ENCODE measurements at places on chromosomes 13 and 19.
A peak's percentile ranks its signal among the peaks of the same experiment; 100 is the strongest.

GRCh38 chr13:111326621-111326965, 6.2 kb downstream of the TEX29 start:
- DNase-seq: no peak

DNA sequence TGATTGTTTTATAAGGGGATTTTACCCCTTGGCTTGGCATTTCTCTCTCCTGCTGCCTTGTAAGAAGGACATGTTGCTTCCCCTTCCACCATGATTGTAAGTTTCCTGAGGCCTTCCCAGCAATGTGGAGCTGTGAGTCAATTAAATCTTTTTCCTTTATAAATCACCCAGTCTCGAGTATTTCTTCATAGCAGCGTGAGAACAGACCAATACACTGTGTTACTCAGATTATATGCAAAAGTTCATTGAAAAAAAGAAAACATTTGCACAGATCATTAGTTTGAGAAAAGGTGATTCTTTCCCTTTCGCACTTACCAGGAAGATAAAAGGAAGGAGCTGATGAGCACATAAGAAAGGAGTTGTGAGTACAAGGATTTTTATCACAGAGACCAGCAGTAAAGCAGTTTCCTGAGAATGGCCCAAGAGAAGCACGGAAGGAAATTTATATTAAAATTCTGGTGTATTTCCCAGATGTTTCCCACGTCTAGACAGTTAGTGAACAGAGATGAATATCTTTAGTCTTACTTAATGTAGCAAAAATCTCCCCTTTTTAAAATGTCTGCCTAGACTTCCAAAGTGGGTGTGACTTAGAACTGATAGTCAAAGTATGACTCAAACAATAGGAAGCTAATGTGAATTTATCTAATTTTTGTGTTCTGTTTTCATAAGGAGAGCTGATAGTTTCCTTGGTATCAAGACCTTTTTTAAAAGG, 431.8 kb upstream of the SGCG start:
- no peak for DNase-seq

- DNase-seq: no peak
Observed at GRCh38 chr19:56601375-56601774, 6.3 kb downstream of the ZNF71 start.

DNA sequence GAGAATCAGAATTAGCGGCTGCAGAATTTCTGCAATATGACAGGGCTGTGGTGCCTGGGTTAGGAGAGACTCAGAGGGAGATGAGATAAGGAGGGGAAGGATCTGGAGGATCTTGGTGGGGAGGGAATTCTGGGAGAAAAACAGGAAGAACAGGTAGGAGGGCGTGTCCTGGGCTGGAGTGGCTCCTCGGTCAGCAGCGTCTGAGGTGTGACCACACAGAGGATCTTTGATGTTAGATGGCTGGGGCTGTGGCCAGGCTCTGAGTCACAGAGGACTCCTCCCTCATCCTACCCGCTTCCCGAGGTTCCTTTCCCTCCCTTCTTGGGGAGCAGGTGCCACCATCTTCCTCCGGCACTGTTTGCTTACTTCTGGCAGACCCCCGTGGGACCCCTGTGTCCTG, 6.4 kb upstream of the KLK6 start:
- DNase-seq: no peak

DNA sequence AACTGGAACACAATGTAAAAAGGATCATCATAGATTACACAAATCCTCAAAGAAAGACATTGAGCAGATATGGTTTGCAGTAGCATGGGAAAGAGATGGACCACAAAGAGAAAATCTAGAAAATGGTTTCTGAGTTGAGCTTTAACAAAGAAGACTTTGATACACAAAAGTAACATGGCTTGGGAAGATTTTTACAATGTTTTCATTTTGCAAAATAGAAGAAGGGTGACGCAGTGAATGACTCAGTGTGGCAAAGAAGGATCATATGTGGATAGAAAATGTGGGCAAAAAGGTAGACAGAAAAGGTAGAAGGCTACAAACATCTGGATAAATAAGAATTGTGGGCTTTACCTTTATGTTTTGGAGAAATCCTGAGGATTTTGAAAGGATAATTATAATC, 1220.5 kb downstream of the PCDH17 start:
- no peak for DNase-seq

DNA sequence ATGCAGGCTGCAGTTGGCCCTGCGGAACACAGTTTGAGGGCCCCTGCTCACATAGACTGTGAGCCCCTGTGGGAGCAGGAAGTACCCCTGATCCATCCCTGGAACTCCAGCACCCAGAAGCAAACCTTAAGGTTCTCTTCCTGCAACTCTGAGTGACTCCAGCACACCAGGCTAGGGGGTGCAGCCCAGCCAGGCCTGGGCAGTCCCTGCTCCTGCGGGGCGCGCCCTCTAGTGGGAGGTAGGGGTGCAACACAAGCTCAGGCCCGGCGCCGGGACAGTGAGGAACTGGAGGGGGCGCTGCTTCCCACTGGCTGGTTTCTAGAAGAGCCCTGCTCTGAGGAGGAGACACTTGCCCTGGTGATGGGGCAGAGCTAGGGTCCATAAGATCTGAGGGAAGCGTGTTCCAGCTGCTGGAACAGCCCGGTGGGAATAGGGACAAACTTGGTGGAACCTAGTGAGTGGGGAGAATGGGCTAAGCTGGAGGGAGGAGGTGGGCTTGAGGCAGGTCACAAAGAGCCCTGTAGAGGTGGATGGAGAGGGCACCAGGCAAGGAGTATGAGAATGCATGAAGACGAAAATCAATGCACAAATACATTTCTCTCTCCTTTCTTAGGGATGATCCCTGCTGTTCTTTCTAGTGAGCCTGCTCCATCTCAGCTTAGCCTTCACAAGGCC, 5.0 kb downstream of the ZSCAN5A start:
- peak; percentile 27 for DNase-seq

DNA sequence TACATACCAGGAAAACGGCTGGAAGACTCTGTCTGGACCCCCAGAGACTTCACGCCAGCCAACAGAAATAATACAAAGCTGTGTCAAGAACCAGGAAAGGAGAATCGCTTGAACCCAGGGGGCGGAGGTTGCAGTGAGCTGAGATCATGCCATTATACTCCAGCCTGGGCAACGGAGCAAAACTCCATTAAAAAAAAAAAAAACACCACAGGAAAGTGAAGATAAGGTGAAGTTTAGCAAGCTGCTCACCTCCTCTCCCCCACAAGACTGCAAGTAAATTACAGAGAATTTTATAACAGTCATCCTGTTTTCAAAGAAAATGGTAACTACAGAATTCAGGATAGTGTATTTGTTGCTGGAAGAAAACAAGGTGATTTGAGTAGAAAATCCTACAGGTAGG, 984 bp upstream of the OR7G1 start:
- DNase-seq: no peak

- DNase-seq: no peak
Observed at GRCh38 chr19:41682437-41682836, 5.6 kb downstream of the CEACAM7 start.

- no peak for DNase-seq
Observed at GRCh38 chr13:84497613-84498012, 615.3 kb upstream of the SLITRK1 start.

DNA sequence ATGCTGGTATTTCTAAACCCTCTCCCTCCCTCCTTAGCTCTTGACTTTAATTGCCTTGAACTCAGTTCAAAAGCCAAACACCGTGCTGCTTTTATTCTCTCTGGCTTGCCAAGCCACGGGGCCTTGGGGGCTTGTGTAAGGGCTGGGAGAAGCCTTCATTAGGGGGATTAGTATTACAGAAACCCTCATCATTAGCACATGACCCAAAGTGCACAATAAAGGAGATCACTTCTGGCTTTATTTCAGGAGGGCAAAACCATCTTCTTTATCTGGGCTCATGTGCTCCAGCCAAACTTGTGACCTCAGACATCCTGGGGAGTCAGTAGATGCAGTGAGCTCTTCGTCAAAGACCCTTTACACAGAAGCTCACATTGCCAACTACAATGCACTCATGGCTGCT, at the start of gene DCT:
Gene DCT, minus strand, starts transcription at position 67 of the 400 bp plus-strand sequence. CDS start 427 bp downstream, outside the sequence.
- DNase-seq: no peak

- no peak for DNase-seq
Observed at GRCh38 chr13:41597348-41598041, 140.1 kb downstream of the RGCC start.

- no peak for DNase-seq
Observed at GRCh38 chr13:43776501-43777079, 10.2 kb downstream of the ENOX1 start.

GRCh38 chr19:56085571-56086275, 35.4 kb downstream of the ZNF787 start:
- DNase-seq: no peak

- DNase-seq: no peak
Observed at GRCh38 chr19:35332817-35333216, 3.8 kb downstream of the CD22 start.

DNA sequence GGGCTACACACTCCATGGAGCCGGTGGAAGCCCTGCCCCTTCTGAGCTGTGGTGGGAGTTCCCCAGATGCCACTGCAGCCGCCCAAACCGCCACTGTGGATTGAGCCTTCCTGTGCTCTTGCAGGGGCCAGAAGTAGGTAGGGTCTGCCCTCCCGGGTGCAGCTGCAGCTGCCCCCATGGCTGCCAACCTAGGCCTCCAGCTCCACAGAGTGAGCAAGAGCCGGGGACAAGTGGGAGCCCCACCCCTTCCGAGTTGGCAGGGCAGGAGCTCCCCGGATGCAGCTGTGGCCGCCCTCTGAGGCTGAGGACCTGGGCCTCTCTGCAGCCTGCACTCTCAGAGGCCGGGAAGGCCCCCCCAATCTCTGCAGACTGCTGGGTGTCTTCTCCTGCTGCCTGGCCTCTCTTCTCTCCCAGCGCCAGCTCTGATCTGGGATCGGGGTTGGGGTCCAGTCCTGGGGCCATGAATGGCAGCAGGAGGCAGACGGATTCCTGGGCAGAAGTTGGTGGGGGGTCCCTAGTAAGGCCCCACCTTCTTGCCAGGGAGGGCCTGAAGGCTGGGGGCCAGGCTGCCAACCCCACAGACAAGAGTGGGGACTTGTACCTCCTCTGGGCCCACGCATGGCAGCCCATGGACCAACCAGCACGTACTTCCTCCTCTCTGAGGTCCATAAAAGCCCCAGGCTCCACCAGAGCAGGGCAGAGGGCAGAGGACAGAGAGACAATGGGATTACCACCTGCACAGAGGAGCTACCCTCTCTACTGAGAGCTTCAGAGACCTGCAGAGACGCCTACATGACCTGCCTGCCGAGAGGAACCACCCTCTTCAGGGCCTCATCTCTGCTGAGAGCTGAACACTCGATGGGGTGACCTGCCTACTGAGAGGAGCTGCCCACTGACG, 28.9 kb downstream of the AP2S1 start:
- DNase-seq: peak; percentile 34

GRCh38 chr13:44188257-44188656, 185.4 kb upstream of the SERP2 start:
- DNase-seq: no peak

DNA sequence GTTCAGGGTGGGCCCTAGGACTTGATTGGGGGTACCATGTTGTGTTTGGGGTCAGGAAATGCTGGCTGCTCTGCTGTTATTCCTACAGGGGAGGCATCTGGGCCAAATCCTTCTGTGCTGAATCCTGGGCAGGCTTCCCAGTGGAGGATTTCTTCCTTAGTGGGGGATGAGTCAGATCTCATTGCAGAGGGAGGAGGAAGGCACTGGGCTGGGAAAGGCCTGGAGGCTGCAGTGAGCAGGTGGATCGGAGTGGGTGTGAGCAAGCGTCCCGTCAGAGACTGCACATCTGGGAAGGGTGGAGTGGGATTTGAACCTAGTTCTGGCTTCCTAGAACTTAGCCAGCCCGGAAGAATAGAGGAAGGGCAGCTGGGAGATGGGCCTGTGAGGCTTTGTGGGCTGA, 11.5 kb downstream of the CCDC124 start:
- DNase-seq: no peak

- no peak for DNase-seq
Observed at GRCh38 chr19:14361824-14362223, 19.4 kb upstream of the ADGRE5 start.

DNA sequence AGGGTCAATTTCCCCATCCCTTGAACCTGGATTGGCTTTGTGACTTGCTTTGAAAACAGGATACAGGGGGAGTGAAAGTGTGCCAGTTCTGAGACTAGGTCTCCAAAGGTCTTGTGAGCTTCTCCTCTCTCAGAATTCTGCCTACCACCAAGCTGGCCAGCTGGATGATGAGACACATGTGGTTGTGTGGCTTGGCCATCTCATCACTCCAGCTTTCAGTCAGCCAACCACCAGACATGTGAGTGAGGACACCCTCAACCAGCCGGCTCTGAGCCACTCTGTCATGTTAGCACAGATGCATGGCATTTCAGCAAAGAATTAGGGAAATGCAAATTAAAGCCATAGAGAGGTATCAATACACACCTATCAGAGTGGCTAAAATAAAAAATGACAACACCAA, 29.5 kb downstream of the ENOX1 start:
- no peak for DNase-seq

DNA sequence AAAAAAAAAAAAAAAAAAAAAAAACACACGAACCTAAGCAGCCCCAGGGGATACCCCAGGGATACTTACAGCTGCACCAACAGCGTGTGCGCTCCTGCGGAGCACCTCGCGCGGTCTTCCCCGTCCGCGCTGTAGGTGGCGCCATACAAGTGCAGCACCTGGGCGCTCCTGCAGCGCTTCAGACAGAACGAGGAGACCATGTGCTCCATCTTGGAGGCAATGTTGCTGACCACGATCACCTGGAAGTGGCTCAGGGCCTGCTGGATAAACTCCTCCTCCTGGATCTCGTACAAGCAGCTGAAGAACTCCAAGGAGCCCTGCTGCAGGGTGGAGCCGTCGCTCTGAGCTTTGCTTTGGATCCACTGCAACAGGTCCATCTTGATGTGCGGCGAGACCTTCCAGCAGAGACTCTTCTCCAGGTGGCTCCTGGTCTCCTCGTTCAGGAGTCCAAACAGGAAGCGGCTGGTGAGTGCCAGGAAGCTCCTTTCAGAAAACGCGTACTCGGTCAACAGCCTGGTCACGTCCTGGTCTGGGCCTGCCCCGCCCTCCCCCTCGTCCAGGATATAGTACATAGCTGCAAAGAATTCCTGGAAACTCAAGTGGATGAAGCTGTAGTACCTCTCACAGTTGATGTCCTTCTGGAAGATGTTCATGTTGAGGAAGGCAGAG, 14.5 kb downstream of the NLRP12 start:
- DNase-seq: no peak

DNA sequence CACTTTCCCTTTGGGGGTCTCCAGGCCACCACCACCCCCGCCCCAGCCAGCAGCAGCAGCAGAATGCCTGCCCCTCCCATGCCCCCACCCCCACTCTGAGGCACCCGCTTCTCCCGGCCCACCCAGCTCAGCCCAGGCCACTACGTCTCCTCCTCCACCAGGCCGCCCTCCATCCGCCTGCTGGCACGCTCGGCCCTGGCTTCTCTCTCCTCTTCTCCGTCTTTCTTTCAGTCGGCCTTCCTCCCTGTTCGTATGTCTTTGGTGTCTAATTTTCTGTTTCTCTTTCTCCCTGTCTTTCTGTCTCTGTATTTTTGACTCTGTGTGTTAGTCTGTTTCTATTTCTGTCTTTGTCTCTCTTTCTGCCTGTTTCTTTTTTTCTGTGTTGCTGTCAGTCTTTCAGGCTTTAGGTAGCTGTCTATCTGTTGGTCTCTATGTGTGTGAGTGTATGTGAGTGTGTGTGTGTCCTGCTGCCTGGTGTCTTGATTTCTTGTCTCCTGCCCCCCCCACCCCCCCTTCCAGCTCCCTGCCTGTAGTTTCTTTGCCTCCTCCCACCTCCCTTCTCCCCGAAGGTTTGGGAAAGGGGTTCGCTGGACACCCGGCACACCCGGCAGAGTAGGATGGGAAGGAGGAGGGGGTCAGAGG, at the start of gene LGI4:
Gene LGI4, minus strand, starts transcription at position 459 of the 642 bp plus-strand sequence. Its CDS starts 379 bp downstream, at position 80.
- DNase-seq: no peak
